M059J (cell line): ENCODE measurements at places on chromosomes 2 and 18. TPM values are rescaled to one million over a fixed set of nuclear protein-coding genes. Genes with fewer than 3 reads are reported as not detected.

DNA sequence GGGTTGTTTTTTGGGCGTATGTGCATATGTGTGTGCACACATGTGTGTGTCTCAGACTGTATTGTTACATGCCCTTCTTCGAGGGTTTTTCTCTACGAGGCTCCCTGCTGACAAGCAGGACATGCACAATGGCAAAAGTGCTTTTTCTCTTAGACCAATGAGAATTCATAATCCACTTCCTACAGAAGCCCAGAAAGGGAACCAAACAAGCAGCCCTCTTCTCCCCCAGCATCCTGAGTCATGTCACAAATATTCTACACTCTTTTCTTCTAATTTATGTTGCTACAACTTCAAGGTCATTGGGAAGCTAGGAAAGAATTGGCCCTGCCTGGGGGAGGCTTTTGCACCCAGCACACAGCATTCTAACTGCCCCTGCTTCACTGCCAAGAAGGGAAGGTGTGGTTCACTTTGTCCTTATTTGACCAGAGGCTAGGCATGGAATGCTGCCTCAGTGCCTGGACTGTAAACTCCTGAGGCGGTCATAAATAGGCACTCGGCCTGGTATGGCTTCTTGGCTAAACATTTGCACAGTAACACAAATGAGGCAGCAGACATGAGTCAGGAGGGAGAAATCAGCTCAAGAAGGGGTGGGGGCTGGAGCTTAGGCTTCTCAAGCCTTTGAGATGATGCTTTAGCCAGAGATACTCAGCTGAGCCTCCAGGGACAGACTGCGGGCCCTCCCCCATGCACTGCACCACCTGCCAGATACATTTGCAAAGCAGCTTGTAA, 92.7 kb upstream of the KLF7 start:
- peak; percentile 100 for DNase-seq

GRCh38 chr18:78525366-78526111, 454.1 kb upstream of the SALL3 start:
- DNase-seq = no peak

- no peak for DNase-seq
These were observed 369.7 kb downstream of the DCDC2C start for GRCh38 chr2:4073026-4073569.

DNA sequence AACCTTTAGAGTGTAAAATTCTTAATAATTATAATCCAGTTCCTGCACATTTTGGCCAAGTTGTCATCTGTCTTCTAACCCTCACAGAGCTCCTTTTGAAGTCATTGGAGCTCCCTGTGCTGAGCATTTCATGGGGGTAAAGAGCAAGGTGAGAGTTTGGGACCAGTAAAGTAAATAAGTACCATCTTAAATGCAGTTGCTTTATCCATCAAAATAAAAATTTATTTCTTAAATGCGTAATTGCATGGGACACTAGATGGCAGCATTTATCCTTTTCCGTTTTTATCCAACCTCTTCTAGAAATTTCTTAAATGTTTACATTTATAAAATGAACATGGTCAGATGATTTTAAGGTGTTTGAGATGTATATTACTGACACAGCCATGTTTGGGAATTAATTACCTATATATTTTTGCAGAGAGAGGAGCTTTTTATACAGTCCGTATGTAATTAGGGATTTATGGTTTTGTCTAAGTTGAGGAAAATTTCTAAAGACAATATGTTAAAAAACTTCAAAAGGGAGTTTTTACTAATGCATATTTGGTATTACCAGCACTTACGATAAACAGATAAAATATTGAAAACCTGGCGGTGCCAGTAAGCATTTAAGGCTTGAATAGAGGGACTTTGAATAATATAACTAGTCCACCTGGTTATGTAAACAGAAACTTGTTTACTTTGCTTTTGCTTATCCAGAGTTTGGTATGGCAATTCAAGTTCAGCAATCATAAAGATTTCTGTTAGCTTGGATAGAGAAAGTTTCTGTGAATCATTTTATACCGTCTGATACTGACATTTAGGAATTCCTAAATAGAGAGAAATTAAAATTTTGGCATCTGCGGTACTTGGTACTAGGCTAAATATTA, 54.5 kb downstream of the ACSL3 start:
- peak; percentile 22 for DNase-seq

- DNase-seq = no peak
These were observed 245.7 kb upstream of the RND3 start for GRCh38 chr2:150733051-150733618.

DNA sequence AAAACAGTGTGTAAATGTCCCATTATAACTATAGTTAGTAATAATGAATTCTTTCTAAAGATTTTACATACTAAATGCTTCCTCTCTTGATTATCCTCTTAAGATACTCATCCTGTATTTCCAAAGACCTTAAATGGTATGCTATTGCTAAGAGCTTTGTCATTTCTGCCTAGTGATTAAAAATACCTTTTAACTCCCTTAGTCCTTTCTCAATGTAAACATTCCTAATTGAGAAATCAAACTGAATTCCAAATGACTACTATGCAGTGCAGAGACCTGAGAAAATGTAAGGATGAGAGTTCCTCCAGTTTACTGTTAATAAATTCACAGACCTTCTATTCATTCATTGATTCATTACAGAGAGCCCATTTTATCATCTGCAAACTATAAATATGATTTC, 86.9 kb downstream of the SOS1 start:
- DNase-seq = no peak

DNA sequence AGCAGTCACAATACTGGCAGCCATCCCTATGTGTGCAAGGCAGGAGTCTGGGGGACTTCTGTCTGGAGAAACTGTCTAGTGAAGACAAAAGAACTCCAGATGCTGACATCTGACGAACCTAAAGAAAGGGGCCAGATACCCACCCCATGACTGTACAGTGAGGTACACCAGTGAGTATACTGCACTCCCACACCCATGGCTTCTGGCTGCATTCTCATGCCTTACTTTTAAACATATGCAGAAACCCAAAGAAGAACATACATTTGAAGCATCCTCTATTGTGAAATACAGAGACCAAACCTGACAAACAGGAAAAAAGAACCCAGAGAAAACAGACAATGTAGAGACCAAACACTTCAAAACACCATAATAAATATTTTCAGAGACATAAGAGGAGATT, 102.2 kb downstream of the ACTR3 start:
- no peak for DNase-seq

DNA sequence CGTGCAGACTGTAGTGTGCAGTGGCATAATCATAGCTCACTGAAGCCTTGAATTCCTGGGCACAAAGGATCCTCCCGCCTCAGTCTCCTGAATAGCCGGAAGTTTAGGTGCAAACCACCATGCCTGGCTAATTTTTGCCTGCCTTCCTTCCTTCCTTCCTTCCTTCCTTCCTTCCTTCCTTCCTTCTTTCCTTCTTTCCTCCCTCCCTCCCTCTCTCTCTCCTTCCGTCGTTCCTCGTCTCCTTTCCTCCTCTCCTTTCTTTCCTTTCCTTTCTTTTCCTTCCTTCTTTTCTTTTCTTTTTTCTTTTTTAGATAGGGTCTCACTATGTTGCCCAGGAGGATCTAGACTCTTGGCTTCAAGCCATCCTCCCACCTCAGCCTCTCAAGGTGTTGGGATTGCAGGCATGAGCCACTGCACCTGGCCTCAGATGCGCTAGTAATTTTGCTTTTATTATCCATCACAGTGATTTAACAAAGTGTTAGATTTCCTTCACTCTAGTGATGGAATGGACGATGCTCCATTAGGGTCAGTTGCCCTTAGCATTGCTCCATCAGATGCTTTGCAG, 6.6 kb upstream of the ANKRD29 start:
- no peak for DNase-seq

GRCh38 chr2:176682278-176682677, 413.0 kb downstream of the MTX2 start:
- DNase-seq = peak; percentile 8

DNA sequence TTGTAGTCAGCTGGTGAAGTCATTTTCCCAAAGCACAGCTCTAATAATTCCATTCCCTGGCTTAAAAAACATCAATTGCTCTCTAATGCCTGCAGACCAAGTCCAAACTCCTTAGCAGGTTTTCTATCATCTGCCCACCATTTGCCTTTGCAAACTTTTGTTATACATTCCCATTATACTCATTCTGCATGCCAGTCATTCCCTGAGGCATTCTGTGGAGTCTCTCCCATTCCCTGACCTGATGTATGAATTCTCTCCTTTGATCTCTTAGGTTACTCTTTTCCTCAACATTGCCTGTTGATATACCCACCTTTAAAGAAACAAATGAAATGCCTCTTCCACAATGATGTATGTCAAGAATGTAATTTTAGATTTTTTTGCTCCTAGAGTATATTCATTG, 852.0 kb upstream of the FSHR start:
- no peak for DNase-seq

DNA sequence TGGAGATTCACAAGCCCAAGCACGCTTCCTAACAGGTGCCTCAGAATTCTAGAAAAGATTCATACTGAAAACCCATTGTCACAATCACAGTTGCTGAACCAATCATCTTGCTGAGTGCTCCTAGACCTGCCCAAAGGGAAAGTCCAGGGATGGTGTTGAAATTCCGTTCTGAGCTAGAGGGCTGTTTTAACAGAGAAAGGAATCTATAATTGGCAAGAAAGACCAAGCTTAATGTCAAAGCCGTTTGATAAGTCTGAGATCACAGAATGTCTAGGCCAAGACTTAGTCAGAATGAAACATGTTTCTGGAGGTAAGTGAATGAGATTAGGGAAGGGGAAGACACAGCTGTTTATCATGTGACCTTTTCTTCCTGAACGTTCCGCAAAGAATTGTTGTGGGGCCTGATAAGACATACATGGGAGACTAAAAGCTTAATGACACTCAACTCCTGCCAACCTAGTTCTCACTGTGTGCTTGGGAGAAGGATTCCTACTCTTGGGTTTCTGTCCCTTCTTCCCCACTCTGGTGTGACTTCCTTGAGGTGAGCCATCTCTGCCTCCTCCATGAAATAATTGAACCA, 27.5 kb downstream of the PMAIP1 start:
- no peak for DNase-seq

GRCh38 chr2:157887946-157888345, 11.8 kb upstream of the ACVR1 start:
- no peak for DNase-seq

- peak; percentile 36 for DNase-seq
These were observed 3.8 kb upstream of the OSR1 start for GRCh38 chr2:19362094-19362754.

- peak; percentile 7 for DNase-seq
These were observed 137.7 kb downstream of the THNSL2 start for GRCh38 chr2:88307817-88308216.

DNA sequence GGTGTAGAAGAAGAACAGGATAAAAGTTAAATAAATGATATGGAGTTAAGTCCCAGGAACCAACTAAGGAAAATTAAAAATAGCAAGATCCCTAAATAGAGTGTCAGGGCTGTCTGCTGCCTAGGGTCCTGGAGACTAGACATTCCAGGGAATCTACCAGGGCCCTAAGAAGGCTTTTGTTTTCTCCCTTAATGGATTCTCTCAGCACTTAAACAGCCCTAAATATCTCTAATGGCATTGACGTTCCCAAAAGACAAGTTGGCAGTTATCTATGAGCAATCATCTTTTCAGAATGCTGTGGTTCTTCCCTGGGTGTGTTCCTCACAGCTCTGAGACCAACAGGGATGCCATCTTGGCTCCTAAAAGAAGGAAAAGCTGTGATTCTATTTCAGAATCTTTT, 616.3 kb downstream of the EPHA4 start:
- DNase-seq = no peak

DNA sequence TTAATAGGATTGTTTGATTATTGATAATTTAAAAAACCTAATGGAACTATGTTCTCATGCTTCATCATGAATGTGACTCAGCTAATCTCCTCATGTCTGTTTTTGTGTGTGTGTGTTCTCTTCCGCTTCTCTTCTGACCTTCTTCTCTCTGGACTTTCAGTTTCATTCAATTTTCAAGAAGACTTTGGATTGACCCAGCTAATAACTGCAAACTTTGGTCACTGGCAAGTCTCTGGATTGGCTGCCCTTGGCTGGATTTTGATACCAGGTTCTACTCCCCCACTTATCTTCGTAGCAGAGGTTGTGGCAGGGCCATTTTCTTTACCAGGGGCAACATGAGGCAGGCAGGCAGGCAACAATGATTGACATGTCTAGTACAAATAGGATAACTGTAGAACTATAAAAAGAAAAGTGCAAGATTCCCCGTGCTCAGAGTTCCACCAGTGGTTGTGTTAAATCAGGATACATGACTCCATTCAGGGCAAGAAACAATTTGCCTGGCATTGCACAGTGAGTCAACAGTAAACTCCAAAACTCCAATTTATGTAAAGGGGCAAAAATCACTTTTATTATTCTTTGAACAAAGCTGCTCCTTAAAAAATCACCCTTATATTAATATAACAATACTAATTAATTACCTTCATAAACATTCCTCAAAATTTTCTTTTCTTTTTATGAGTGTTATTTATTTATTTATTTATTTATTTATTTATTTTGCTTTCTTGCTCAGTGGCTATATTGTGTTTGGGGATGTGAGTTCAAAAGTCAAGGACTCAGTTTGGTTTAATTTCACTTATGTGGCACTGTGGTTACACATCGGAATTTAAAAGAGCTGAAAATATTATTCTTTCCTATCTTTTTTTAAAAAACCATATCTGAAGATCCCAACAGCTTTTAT, 167.6 kb downstream of the RND3 start:
- DNase-seq = no peak

DNA sequence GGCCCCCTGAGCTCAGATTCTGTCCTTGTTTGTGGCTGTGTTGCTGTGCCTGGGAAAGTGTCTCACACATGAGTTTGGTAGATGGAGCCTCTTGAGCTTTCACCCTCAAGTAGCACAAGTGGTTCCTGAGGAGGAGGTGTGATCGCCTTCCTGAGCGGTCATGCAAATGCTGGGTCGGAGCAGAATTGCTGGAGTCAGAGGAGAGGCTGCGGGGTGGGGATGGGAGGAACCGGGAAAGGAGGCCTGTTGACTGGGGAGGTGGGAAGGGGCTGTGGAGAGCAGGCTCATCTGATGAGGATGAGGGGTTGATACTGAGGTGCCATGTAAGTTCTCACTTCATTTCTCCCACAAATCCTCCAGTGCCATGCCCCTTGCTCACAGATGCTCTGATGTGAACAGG, 48.4 kb upstream of the ATG16L1 start:
- no peak for DNase-seq

DNA sequence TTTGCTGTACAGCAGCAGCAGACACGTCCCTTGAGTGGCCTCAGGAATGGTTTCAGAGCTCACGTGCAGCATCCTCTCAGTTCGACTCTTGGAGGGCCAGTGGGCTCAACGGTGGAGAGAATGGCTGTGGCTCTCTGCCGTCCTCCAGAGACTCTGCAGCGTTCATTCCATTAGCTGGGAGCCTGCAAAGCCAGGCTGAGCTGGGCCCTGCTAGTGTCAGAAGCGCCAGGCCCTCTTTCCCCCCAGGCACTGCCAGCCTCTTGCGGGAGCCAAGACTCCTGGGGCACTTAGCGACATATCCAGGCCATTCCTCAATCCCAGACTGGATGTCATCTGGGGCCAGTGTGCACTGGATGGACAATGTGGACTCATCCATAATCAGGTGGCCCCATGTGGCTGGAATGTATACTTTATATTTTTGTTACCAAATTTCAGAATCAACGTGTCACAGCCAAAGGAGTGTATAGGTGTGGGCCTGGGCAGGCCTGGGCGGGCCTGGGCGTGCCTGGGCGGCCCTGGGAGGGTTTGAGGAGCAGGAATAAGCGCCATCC, 125.1 kb upstream of the EPAS1 start:
- DNase-seq = peak; percentile 71

The HMSD gene
- 0.84 and 1.6 TPM in 2 replicates for total RNA-seq

The KCNK3 gene
- 2.4 and 2.8 TPM in 2 replicates for total RNA-seq

The CIDEA gene
- total RNA-seq = not detected in 2 replicates

The SKA1 gene
- 37.5 and 51.7 TPM in 2 replicates for total RNA-seq

The MEP1B gene
- not detected in 2 replicates for total RNA-seq

The SATB2 gene
- total RNA-seq = 7.5 and 7.8 TPM in 2 replicates

The AMMECR1L gene
- 5.9 and 10.5 TPM in 2 replicates for total RNA-seq

The NT5DC4 gene
- not detected in 2 replicates for total RNA-seq

The BCL2 gene
- total RNA-seq = 0.07 TPM in 1 of 2 replicates, not detected in the other

The POTEE gene
- 0.05 TPM in 1 of 2 replicates, not detected in the other for total RNA-seq
